Upper lobe of left lung (tissue), 6 donors: ENCODE measurements at places on chromosomes 7 and 10.

DNA sequence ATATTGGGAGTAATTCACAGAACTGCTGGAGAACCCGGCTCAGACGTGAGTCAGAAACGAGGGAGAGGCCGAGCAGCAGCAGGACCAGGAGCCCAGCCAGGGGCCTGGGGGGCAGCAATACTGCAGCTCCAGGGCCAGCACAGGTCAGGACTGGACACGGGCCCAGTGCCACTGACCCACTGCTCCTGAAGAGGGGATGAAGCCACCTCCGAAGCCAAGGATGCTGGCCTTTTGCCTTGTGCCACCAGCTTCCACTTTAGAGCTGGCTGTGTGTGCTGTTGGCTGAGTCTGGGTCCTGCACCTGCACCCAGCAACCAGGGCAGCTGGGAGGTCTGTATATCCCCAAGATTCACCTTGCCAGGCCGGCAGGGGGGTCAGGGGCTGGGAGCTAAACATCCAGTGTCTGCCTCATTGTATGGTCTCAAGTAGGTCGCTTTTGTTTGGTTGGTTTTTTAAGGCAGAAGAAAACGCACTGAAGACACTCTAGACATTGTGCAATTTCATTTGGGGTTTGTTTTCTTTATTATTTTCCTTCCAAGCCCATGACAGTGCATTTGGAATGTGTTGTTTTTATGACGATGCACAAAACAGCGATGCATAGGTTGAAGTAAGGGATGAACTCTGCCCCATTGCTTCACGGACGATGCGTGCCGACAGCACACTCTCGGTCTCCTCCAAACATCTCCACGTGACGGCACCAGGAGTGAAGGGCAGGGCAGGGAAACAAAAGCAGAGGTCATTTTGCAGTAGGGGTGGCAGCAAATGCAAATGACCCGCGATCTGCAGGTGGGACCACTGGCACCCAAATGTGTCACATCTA lies 27.7 kb upstream of the INSIG1 start:
- no peak for DNase-seq

DNA sequence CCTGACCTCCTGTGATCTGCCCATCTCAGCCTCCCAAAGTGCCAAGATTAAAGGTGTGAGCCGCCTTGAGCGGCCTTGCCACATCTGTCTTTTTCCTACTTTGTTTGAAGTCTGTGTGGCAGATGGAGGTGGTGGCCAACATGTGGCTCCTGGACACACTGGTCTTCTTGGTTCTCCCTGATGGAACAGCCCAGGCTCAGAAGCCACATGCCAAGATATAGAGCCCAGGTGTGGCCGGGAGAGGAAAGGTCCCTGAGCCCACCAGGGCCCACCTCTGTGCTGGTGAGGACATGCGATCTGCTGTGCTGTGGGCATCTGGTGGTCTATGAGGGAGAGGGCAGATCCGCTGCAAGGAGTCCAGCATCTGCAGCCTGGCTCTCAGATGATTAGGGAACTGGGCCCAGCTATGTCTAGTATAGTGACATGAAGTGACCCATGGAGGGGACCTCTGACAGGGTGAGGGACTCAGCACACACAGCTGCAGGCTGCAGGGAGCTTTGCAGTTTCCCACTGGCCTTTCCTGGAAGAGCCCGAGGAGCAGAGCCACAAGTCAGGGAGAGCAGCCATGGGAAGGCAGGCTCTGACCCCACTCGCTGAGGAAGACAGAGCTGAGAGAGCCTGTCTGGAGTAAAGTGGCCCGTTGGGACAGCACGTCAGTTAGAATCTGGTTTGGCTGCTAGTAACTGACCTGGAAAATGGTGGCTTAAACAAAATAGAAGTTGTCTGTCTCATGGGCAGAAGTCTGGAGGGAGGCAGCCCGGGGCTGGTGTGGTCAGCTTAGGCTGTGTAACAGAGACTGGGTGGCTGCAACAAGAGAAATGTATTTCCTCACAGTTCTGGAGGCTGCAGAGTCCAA lies 25.9 kb downstream of the ADCY1 start:
- no peak for DNase-seq

DNA sequence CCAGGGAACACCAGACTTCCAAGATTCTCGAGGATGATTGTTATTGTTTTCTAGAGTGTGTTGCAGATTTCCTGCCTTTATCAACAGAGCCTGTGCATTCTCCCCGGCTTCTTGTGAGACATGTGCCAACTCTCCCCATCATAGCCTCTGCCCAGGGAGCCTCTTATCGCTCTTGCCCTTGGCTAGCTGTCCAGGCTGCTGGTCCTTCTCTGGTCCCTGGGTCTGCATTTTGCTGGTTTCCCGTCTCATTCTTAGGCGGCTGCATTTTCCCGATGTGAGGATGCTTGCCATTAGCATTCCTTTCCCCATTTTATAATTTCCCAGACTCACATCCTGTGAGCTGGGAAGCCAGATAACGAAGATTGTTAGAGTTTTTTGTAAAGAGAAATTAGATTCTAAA lies 15.2 kb downstream of the SLC13A4 start:
- no peak for DNase-seq

DNA sequence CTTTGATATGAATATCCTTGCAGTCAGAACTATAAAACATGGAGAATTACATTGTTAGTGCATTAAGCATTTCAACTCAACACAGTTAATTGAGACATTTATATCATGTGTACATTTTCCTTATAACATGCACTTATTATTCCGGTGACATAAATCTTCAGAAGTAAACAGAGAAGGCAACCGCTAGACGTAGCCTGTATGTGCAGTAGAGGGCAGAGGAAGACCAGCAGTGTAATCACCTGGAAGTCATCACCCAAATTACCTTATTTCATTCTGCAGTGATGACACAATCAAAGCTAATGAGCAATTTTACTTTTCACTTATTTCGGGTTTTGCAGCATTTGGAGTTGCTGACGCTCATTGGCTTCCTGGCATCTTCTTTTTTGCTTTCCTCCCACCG lies 394.6 kb downstream of the SDK1 start:
- no peak for DNase-seq

- no peak for DNase-seq
Measured at GRCh38 chr7:155458878-155459699, 1.2 kb downstream of the EN2 start.

DNA sequence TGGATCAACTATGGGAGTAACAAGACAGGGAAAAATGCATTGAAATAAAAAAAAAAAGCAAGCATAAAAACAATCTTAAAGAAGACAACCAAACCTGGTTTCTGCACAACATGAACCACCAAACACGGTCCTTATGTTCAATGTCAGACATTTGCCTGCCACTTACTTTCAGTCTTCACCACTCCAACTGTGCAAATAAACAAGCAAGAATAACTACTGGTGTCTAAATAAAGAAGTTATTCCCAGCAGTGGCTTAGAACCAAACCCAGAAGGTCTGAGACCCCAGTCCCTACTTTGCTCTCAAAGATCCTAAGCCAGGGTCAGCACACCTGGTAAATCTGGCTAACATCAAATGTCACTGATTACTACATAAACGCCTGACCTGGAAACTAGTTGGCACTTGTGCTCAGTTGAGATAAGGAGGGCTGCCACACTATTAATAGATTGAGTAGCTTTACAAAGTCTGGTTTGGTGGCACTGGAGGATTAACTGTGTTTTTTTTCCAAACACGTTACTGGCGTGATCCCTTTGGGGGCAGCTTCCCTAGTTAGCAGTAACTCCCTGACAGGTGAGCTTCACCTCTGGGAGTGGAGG lies 62.7 kb upstream of the ABLIM1 start:
- DNase-seq: no peak

GRCh38 chr10:118993214-118993613 lies 36.3 kb upstream of the NANOS1 start:
- no peak for DNase-seq

DNA sequence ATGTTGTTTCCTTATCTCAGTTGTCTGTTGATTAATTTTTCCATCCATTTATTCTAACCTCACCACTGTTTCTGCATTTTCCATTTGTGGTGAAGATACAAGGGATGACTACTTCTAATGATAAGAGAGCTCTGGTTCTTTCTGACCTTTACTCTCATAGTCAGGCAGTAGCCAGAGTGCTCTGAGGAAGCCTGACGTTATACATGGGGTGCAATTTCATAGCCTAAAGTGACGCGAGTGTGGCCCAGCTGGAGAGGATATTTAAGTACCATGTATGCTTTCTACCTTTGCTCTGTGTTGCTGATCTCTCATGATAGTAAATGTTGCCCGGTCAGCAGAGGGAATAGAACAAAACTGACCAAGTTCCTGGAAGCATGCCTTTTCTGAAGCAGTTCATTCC lies 33.9 kb upstream of the CYCS start:
- DNase-seq: no peak

GRCh38 chr10:58444876-58445275 lies 59.7 kb downstream of the TFAM start:
- no peak for DNase-seq

GRCh38 chr10:22135591-22135990 lies 82.2 kb downstream of the EBLN1 start:
- DNase-seq: no peak

- DNase-seq: no peak
Measured at GRCh38 chr7:152355474-152356057, 80.2 kb downstream of the KMT2C start.

- DNase-seq: no peak
Measured at GRCh38 chr7:130494431-130494858, 2.6 kb downstream of the MEST start.
